ENCODE measurements at places on chromosomes 13 and 19.

- no peak for DNase-seq
These were observed 675 bp downstream of the PEG3 start for GRCh38 chr19:56839652-56840450.

DNA sequence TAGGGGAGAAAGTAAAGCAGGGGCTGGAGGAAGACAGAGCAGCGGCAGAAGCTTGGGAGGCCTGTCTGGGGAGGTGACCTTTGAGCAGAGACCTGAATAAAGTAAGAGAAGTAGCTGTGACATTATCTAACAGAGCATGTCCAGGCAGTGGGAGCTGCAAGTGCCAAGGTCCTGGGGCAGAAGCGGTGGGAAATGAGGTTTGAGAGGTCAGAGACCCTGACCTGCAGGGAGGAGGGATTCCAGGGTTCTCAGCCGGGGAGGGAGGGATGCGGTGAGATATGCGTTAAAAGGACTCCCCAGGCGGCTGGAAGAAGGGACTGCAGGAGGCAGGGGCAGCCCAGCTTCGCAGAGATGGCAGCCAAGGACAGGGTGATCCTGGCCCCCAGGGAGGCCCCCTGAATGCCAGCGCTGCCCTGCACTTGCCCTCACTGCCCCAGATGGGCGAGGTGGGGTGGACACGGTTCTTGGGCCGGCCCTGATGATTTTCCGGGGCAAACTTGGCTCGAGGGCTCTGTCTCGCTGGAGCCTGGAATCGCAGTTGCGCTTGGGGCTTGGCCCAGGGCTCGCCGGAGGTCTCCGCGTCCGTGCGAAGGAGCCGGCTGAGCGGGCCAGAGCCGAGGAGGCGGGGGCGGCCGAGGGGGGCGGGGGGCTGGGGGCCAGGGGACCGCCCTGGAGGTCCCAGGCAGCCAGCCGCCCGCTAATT lies 3.2 kb downstream of the CRLF1 start:
- peak; percentile 64 for DNase-seq

DNA sequence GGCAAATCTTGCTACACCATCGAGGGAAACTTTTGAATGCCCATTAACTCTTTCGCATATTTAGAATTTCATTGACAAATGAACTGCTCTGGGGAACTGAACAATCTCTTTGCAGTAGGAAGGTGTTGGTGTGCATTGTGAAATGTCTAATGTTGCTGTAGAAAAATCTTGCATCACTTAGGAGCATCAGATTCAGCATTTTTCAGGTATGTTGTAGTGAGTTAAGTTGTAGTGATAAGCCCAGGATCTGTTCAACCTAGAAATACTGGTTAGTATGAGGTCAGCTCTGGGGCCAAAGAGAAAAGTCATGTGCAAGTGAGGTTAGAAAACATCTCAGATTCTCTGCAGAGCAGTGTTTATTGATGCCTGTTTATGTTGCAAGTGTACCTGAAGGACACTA lies 4.1 kb downstream of the FRY start:
- no peak for DNase-seq

GRCh38 chr13:73212482-73212881 lies 153.7 kb downstream of the KLF5 start:
- DNase-seq: no peak

GRCh38 chr19:17326595-17326966 lies 8.1 kb downstream of the ANO8 start:
- no peak for DNase-seq

DNA sequence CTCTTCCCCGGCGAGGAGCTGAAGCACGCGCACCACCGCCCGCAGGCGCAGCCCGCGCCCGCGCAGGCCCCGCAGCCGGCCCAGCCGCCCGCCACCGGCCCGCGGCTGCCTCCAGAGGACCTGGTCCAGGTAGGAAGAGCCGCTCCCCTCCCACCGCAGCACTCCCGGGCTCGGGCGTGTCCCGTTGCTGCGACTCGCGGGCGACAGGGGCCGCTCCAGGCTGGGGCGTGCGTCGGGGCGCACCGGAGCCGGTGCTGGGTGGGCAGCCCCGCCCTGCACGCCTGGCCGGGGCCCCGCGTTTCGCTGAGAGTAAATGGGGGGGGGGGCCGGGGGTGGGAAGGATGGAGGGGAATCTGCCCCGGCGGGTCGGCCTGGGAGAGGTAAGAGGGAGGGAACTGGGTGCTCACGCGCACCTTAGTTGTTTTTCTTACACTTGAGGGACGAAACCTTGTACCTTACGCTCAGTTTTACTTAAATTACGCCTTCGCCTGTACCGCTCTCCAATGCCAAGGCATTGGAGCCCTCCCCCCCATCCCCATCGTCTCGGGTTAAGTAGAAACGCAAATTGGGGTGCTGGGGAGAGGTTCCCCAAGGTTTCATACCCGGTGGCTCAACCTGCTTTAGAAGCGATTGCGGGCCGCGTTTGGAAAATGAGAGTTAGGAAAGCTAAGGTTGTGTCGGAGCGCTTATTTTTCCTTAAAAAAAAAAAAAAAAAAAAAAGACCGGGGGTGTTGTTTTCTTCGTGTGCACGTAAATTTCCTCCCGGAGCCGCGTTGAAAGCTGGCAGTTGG lies 850 bp downstream of the KLF5 start:
- peak; percentile 78 for DNase-seq

- DNase-seq: no peak
These were observed 723.2 kb downstream of the PCDH9 start for GRCh38 chr13:66506979-66507378.

DNA sequence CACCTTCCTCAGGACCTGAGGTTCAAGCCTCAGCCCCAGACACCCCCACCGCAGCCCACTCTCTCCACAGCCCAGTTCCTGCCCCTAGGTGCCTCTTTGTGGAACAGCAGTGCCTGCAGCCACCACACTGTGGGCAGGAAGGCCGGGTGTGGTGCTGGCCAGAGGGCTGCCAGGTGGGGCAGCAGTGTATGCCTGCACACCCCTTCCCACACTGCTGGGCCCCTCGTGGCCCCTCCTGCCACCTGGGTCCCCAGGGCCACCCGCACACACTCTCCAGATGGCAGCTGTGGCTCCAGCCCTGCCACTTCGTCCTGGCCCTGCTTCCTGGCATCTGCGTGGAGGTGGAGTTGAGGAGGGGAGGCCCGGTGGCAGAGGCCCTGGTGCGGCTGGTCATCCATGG lies 35.1 kb downstream of the HPN start:
- no peak for DNase-seq

DNA sequence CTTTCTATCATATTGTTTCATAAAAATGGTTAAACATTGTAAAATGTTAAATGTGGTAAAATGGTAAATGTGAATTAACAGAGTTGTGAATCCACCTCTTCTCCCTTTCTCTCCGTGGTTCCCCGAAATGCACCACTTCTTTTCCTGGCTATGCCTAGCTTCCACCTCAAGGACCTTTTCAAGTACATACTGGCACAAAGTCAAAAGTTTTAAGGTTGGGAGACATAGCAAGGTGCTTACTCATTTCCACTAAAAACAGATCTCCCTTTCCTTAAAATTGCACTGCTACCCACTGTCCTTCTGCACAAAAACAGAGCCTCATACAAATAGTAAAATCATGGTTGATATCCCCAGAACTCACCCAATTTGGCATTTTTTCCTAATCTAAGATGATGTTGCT lies 558.2 kb downstream of the SLITRK6 start:
- DNase-seq: no peak

DNA sequence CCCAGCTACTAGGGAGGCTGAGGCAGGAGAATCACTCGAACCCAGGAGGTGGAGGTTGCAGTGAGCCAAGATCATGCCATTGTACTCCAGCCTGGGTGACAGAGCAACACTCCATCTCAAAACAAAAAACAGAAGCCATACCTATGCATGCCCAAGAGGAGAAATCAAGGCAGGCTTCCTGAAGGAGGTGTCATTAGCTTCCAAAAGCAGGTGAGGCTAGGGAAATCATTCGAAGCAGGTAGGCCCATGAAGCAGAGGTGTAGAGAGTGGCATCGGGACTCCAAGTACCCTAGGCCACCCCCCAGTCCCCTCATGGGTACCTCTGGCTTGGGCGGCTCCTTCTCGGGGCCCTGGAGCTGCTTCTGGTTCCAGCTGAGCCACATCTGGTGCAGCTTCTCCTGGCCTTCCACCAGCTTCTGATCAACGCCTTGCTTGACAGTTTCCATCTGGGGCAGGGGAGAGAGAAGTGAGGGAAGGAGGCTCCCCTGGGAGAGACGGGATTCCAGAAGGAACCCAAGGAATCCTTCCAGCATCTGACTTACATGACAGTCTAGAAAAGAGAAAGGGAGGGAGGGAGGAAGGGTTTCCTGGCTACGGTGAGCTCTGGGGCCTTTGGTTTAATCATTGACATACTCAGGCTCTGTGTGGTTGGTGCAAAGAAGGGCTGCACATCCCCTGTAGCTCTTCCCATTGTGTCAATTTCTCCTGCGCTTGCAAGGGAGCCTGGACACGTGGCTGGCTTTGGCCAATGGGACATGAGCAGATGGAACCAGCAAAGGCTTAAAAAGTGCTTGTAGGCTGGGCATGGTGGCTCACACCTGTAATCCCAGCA lies 13.1 kb upstream of the TICAM1 start:
- no peak for DNase-seq

- DNase-seq: no peak
These were observed 20.7 kb downstream of the SAMD4B start for GRCh38 chr19:39362682-39363657.

GRCh38 chr13:34161931-34162543 lies 344.1 kb downstream of the RFC3 start:
- no peak for DNase-seq

DNA sequence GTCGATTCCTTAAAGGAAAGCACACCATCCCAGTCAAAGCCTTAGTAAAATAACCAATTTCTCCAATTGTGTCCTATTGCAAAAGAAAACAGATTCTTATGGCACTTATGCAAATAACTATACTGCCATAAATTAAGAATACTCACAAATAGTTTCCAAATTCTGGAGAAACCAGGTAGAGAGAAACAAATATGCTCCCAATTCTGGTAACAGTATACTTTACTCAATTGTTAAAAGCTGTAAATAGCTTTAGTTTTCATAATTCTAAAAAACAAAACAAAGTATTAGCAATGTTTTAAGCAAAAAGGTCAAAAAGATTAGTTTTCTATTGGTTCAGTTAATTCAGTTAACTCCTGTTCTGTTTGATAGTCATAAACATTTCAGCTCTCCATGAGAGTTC lies 18.2 kb upstream of the UBAC2 start:
- DNase-seq: no peak

GRCh38 chr19:29565171-29565570 lies 39.4 kb downstream of the VSTM2B start:
- DNase-seq: no peak

DNA sequence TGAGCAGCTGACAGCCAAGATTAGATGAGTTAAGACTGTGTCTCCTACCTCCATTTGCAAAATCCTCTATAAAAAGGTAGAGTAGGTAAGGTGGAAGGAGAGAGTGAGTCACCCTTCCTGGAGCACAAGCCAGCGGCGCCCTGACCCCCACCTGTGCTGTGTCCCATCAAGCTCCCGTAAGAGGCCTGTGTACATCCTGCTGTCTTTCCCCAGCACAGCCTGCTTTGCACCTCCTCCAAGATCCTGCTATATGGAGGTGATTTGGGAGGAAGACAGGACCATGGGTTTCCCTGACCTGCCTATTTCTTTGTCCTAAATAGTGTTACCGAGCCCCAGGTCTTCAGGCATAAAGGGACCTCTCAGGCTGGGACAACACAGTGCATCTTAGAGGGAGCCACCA lies 62.3 kb upstream of the UQCRFS1 start:
- no peak for DNase-seq

- no peak for DNase-seq
These were observed 39.0 kb upstream of the KPNA3 start for GRCh38 chr13:49831455-49831854.
